A549 treated with DMSO at 1 μM for 4 hours (cell line): ENCODE measurements at places on chromosomes 13 and 19. TPM values are rescaled to one million over a fixed set of nuclear protein-coding genes. Genes with fewer than 3 reads are reported as not detected.

DIRAS1 gene
- 3.5 to 4.3 TPM (median 4.1 TPM) in 5 replicates for total RNA-seq

ICAM5 gene
- 0.57 to 1.2 TPM (median 0.65 TPM) in 5 replicates for total RNA-seq

KLK10 gene
- total RNA-seq: 0.25 to 0.40 TPM (median 0.34 TPM) in 5 replicates

LAMP1 gene
- total RNA-seq: 79.7 to 93.1 TPM (median 87.4 TPM) in 5 replicates

NCR1 gene
- total RNA-seq: not detected in 5 replicates

ZNF285 gene
- total RNA-seq: 1.9 to 2.6 TPM (median 2.4 TPM) in 5 replicates

ZNF229 gene
- total RNA-seq: 2.6 to 3.5 TPM (median 3.1 TPM) in 5 replicates

OLFM4 gene
- not detected in 5 replicates for total RNA-seq

RASGRP4 gene
- total RNA-seq: 0.07 TPM in 2 of 5 replicates, not detected in the others

LRRC63 gene
- total RNA-seq: not detected in 5 replicates

PLEKHA4 gene
- 1.7 to 2.7 TPM (median 1.9 TPM) in 5 replicates for total RNA-seq

FXYD3 gene
- 0.13 to 0.17 TPM in 2 of 5 replicates, not detected in the others for total RNA-seq

PSG7 gene
- 0.06 to 0.26 TPM (median 0.09 TPM) in 5 replicates for total RNA-seq

TEKTIP1 gene
- total RNA-seq: 0.16 TPM in 1 of 5 replicates, not detected in the others

TGDS gene
- 8.8 to 10.4 TPM (median 9.6 TPM) in 5 replicates for total RNA-seq

RUBCNL gene
- total RNA-seq: 0.05 to 0.23 TPM (median 0.07 TPM) in 3 of 5 replicates, not detected in the others

PABPC3 gene
- 0.16 to 0.20 TPM (median 0.19 TPM) in 5 replicates for total RNA-seq

ZNF561 gene
- total RNA-seq: 8.2 to 11.6 TPM (median 10.6 TPM) in 5 replicates

GSX1 gene
- total RNA-seq: not detected in 5 replicates

SLAIN1 gene
- total RNA-seq: 0.53 to 1.0 TPM (median 0.55 TPM) in 5 replicates

ACP7 gene
- 0.09 to 0.23 TPM (median 0.16 TPM) in 4 of 5 replicates, not detected in the other for total RNA-seq

FXYD1 gene
- not detected in 5 replicates for total RNA-seq

S1PR2 gene
- total RNA-seq: 1.1 to 1.6 TPM (median 1.2 TPM) in 5 replicates

TEAD2 gene
- 14.1 to 23.1 TPM (median 18.6 TPM) in 5 replicates for total RNA-seq

PLK5 gene
- total RNA-seq: 0.03 TPM in 1 of 5 replicates, not detected in the others

STXBP2 gene
- 36.6 to 42.0 TPM (median 39.7 TPM) in 5 replicates for total RNA-seq

ARRDC2 gene
- 21.0 to 28.4 TPM (median 25.9 TPM) in 5 replicates for total RNA-seq

AZU1 gene
- 0.14 to 0.34 TPM (median 0.22 TPM) in 4 of 5 replicates, not detected in the other for total RNA-seq

B3GNT8 gene
- 0.08 to 0.11 TPM (median 0.09 TPM) in 3 of 5 replicates, not detected in the others for total RNA-seq

SYCN gene
- total RNA-seq: not detected in 5 replicates

CA11 gene
- 8.5 to 11.3 TPM (median 9.8 TPM) in 5 replicates for total RNA-seq

CLEC17A gene
- not detected in 5 replicates for total RNA-seq

ICAM1 gene
- total RNA-seq: 3.9 to 7.0 TPM (median 5.1 TPM) in 5 replicates

MEIOSIN gene
- total RNA-seq: 0.06 to 0.07 TPM (median 0.07 TPM) in 3 of 5 replicates, not detected in the others

C13orf42 gene
- total RNA-seq: not detected in 5 replicates

ZNF382 gene
- total RNA-seq: 0.02 to 0.24 TPM (median 0.08 TPM) in 3 of 5 replicates, not detected in the others

TUBB4A gene
- 5.2 to 6.6 TPM (median 5.9 TPM) in 5 replicates for total RNA-seq

ZNF677 gene
- not detected in 5 replicates for total RNA-seq

TNNT1 gene
- 116 to 141 TPM (median 128 TPM) in 5 replicates for total RNA-seq

TEX26 gene
- not detected in 5 replicates for total RNA-seq

RAVER1 gene
- total RNA-seq: 21.6 to 34.4 TPM (median 30.0 TPM) in 5 replicates

WASF3 gene
- total RNA-seq: 0.12 to 0.22 TPM (median 0.17 TPM) in 5 replicates

NFKBIB gene
- 67.8 to 124 TPM (median 98.4 TPM) in 5 replicates for total RNA-seq

APOC4 gene
- total RNA-seq: not detected in 5 replicates

ZNF726 gene
- 0.57 to 0.89 TPM (median 0.77 TPM) in 5 replicates for total RNA-seq

CGB2 gene
- total RNA-seq: 0.22 to 0.41 TPM (median 0.35 TPM) in 3 of 5 replicates, not detected in the others

CYP2A6 gene
- 0.08 TPM in 1 of 5 replicates, not detected in the others for total RNA-seq

CCDC122 gene
- total RNA-seq: 1.7 to 3.6 TPM (median 2.4 TPM) in 5 replicates

KPNA3 gene
- total RNA-seq: 23.8 to 30.7 TPM (median 28.8 TPM) in 5 replicates

ACTMAP gene
- 16.4 to 19.7 TPM (median 18.4 TPM) in 5 replicates for total RNA-seq

PSG3 gene
- 0.11 to 0.18 TPM (median 0.14 TPM) in 4 of 5 replicates, not detected in the other for total RNA-seq

NOVA2 gene
- total RNA-seq: 0.08 to 0.13 TPM (median 0.12 TPM) in 5 replicates

SNRPD2 gene
- total RNA-seq: 748 to 924 TPM (median 768 TPM) in 5 replicates

UNC13A gene
- total RNA-seq: 1.6 to 2.2 TPM (median 1.8 TPM) in 5 replicates

NUMBL gene
- 57.1 to 72.3 TPM (median 58.4 TPM) in 5 replicates for total RNA-seq

ZNF557 gene
- total RNA-seq: 2.4 to 3.3 TPM (median 3.0 TPM) in 5 replicates

CRX gene
- total RNA-seq: not detected in 5 replicates

SPACA4 gene
- 0.11 TPM in 1 of 5 replicates, not detected in the others for total RNA-seq

CPB2 gene
- total RNA-seq: not detected in 5 replicates
